Esophagus squamous epithelium (tissue), 5 donors: ENCODE measurements at places on chromosomes 13 and 19.

DNA sequence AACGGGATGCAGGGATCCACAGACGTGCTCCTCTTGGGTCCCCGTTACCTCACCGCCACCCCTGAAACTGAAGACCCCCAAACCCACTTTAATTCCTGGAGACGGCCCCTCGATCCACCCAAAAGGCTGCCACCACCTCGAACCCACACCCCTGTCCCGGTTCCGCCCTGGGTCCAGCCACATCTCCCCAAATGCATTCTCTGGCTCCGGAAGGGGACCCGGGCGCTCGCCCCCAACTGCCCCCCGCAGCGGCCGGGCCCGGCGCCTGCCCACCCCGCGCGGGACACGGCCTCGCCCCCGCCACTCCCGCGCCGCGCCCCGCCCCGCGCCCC is 219 bp upstream of the FSTL3 start:
- no peak for DNase-seq

- DNase-seq, result no peak
These were observed 23.0 kb upstream of the ATP1A3 start for GRCh38 chr19:42017040-42017439.

DNA sequence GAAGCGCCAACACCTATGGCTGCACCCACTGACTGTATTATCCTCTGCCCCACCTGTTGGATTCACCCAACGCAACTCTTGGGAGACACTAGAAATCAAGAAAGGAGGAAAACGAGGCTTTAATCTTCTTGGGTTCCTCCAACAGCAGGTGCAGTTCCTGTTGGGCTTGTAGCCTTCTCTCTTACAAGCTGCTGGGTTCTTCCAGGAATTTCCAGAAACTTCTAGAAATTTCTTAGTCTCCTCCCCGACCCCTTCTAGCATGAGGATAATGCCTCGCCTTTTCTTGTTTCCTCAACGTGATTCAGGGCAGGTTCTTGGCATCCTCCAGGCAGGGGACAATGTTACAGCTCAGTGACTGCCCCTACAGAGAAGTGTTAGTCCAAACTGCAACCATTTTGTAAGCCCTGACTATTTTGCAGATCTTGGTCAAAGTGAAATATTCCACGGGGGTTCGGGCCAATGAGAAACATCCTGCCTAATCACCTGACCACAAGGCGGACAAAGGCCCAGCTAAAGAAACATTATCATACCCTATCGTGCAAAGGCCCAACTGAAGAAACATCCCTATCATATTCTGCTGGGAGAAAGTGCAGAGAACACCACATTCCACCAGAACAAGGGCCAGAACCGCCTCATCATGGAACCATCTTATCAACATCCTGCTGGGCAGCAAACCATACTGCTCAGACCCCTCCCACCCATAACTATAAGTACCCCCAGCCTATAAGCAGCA is 614 bp upstream of the PNMA8A start:
- no peak for DNase-seq

DNA sequence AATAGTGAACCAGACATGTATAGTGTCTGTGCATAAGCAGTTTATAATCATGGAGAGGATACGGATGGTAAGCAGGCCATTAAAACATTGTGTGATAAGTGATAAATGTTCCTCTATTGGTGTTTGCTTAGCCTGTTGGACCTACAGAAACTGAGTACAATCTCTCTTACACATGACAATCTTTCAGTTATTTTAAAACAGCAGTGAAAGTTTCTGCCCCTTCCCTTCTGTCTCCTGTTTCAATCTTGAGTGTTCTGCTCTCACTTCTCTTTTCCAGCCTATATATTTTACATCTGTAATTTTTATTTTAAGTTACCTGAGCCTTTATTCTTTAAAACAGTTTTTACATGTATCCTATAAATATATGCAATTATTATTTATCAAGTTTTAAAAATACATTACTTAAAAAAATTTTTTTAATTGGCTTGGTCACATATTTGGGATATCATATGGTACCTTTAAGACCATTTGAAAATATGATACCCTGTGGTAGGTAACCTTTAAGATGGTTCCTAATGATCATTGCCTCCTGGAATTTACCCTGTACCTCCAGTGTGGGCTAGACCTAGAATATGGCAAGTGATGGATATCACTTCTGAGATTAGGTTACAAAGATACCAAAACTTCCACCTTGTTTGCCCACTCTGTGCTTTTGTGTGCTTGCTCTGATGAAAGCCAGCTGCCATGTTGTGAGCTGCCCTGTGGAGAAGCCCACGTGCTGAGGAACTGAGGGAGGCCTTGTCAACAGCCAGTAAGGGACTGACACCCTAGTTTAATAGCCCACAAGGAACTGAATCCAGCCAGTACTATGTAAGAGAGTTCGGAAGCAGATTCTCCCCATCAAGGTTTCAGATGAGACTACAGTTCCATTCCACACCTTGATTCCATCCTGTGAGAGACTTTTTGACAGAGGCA is 99.3 kb downstream of the DHRS12 start:
- no peak for DNase-seq

DNA sequence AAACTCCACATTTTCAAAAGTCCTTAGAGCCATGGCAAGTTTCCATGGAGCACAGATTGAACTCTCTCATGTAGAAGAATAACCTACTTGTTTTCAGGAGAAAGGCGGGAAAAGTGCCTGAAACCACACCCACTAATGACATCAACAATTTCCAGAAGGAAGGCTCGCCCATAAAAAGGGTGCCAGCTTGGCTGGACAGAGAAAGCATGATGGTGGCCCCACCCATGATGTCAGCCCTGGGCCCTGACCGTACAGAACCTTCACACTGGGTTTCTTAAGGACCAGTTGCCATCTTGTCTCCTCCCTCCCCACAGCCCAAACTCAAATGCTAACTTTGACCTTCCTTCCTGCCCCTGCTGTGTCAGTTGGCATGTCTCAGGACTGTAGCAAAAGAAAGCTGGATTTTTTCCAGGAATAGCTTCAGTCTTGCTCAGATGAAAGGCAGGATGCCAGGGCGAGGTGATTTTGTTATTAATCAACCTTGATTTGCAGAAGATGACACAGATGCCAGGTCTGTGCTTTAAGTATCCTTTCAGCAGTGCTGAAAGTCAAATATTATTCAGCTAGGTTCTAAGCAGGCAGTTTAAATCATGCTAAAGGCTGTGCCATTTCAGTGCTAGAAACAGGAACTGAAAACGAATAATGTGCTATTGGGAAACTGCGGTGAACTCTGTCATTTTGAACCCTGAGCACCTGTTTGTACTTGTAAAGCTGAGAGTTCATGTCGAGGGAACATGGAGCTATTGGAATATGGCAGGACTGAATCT is 89.5 kb upstream of the RFC3 start:
- no peak for DNase-seq

GRCh38 chr19:46785980-46786235 is 2.5 kb downstream of the SLC1A5 start:
- DNase-seq, result no peak

GRCh38 chr13:111401755-111402154 is 81.3 kb downstream of the TEX29 start:
- no peak for DNase-seq

GRCh38 chr13:102872131-102872530 is 26.3 kb downstream of the ERCC5 start:
- no peak for DNase-seq

DNA sequence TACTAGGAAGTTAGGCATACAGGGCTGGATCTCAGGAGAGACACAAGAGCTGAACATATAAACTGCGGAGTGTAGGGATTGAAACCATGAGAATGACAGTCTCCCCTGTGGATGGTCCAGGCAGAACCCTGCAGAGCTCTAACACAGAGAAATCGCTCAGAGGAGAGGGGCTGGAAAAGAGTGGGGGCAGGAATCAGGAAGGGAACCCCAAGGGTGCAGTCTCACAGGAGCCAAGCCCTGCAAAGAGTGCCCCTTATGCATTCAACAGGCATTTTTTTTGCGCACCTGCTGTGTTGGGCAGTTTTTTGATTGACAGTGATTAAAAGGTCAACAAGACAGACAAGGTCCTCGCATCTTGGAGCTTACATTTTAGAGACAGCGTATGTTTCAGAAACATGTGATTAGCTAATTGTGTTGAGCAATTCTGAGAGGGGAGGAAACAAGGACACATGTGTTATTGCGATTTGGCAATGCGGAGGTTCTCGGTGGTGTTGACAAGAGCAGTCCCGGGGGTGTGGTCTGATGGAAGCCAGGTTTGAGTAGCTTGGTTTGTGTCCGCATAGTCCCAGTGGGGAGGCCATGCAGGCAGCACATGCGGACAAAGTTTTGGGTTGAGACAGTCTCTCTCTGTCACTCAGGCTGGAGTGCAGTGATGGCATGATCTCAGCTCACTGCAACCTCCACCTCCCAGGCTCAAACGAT is 182.6 kb upstream of the IRS2 start:
- DNase-seq, result no peak

- no peak for DNase-seq
These were observed 258.8 kb downstream of the NHLRC3 start for GRCh38 chr13:39297023-39297422.

GRCh38 chr13:113537205-113537604 is 46.7 kb upstream of the DCUN1D2 start:
- DNase-seq, result no peak

GRCh38 chr13:112709825-112710783 is 20.3 kb downstream of the ATP11A start:
- DNase-seq, result no peak

DNA sequence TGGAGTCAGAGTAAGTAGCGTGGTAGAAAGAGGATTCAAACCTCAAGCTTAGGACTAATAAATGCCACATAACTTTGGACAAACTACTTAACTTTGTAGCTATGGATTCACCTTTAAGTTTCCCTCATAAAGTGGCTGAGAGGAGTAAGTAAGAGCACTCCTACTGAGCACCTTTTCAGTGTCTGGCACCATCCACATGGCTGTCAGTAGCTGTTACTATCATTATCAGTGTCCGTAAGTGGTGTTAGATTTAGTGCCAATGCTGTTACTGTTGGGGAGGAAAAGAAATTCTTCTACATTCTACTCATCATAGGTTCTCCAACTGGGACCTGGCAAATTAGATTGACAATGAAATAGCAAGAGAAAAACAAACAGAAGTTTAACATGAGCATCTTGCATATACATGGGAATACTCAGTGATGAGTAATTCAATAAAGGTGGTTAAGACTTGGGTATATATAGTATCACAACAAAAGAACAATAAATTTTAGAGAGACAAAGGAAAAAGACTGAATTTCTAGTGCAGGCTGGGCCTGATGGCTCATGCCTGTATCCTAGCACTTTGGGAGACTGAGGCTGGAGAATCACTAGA is 165.6 kb upstream of the NBEA start:
- DNase-seq, result no peak

DNA sequence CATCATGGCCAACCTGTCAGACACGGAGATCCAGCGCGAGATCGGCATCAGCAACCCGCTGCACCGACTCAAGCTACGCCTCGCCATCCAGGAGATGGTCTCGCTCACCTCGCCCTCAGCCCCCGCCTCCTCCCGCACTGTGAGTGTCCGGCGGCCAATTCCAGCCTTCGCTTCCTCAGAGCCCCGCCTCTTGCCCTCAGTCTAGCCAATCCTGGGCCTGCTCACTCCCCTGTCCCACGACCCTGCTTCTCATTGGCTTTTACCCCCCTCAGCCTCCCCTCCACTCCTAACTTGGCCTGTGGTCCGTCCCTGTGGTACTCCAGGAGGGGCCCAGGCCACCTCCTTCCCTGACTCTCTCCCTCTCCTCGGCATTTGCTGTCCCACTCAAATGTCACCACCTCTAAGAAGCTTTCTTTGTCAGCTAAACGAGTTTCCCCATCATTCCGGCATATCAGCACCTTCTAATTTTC is 12.3 kb downstream of the HRC start:
- DNase-seq, result no peak

- DNase-seq, result no peak
These were observed 1.1 kb downstream of the ZNF850 start for GRCh38 chr19:36771261-36772231.

DNA sequence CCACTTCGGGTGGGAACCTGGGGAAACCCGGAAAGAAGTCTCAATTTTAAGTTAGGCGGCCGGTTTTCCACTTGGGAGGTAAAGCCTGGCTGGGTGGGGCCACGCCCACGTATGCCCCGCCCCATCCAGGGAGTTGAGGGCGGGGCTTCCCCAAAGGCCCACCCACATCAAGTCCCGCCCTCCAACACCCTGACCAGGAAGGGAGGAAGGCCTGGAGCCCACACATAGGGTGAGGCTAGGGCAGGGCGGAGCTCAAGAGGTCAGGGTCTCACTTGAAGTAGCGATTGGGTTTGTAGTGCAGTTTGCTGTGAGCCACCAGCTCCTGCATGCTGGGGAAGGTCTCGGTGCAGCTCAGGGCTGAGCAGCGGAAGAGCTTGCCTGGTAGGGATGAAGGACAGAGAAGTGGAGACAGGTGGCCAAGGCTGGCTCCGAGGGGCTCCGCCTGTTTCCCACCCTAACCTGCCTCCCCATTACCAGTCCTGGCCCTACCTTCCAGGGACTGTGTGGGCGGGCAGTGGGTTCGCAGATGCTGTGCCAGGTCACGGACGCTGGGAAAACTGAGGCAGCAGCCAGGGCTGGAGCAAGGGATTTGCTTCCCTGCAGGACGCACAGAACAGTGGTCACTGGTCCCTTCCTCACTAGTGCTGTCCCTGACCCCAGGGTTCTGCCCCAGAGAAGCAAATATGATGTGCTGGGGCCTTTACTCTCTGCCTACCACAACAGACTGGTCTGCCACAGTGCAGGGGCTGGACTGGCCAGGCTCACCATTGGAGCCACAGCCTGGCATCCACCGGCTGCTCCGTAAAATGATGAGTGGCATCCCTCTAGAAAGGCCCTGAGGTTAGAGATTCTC is 1.6 kb downstream of the ZNF414 start:
- no peak for DNase-seq

- DNase-seq, result no peak
These were observed 43.9 kb upstream of the MAP3K10 start for GRCh38 chr19:40147338-40147692.

DNA sequence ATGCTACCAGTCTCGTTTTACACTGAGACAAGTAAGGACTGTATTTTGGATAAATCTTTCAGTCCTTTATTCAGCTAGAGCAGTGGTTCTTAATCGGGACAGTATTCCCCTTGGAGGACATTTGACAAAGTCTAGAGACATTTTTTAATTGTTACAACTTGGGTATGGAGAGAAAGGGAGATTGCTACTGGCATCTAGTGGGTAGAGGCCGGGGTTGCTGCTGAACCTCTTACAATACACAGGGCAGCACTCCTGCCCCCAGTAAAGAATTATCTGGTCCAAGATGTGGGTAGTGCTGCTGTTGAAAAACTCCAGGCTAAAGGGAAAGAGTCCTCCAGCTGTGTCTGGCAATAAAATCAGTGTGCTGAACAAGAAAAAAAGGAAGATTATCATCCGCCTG is 334.8 kb downstream of the SLC7A1 start:
- DNase-seq, result no peak
